Hepatic stellate cell (primary cell): ENCODE measurements at places on chromosomes 5 and 9.
A peak's percentile ranks its signal among the peaks of the same experiment; 100 is the strongest.

DNA sequence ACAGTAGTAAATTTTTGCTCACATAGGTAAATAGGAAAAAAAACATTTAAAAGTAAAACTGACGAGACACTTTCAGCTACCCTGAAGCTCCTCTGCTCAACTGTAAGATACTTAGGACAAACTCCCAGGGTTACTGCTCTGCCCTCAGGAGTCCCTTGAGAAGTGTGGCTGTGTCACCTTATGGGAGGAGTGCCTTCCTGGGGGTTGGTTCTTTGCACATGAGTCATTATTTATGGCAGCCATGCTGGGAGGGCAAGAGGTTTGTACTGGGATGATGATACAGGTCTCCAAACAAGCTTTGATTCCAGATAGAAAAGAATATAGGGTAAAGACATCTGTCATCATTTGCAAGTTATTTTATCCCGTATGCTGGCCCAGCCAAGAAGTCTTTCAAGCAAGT, 45.9 kb downstream of the TTC1 start:
- peak; percentile 69 for DNase-seq

- DNase-seq, result no peak
These were observed 39.5 kb downstream of the CD180 start for GRCh38 chr5:67156976-67157583.

DNA sequence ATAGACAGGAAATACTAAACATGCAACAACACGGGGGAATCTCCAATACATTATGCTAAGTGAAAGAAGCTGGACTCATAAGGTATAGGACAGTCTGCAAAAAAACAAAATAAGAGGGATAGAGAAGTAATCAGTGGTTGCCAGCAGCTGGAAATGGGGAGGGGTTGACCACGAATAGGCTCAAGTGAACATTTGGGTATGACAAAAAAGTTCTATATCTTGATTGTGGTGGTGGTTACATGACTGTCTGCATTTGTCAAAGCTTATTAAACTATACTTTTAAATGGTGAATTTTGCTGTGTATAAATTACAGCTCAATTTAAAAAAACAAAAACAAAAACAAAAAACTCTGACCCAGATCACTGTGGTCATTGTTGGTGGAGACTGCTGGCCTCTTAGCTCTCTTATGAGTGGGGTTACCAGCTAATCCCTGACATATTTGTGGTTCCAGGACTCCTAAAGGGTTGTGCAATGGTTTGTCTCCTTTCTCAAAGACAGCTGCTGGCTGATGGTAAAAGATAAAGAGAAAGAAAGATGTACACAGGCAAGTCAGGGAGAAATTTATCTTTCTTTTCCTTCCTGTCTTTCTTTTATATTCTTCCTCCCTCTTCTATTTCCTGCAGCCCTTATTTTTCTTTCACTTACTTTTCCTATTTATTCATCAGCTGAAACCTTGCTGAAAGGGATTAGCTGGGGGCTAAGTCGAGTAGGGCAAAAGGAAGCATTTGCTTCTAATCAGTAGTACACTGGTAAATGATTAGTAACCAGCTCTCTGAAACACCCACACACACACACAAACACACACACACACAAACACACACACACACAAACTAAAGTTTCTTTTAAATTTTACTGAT, 42.6 kb upstream of the APC start:
- no peak for DNase-seq

GRCh38 chr9:71036501-71036900, 84.9 kb downstream of the TRPM3 start:
- no peak for DNase-seq

GRCh38 chr5:151734064-151734408, 24.4 kb downstream of the ATOX1 start:
- DNase-seq, result no peak

GRCh38 chr5:138889994-138890393, 14.9 kb upstream of the LRRTM2 start:
- DNase-seq, result no peak

- DNase-seq, result no peak
These were observed 93.1 kb upstream of the TRPC7 start for GRCh38 chr5:136458481-136458880.

GRCh38 chr5:30502277-30502676, 691.2 kb upstream of the CDH6 start:
- no peak for DNase-seq

GRCh38 chr5:126460977-126461376, 37.8 kb downstream of the GRAMD2B start:
- no peak for DNase-seq

DNA sequence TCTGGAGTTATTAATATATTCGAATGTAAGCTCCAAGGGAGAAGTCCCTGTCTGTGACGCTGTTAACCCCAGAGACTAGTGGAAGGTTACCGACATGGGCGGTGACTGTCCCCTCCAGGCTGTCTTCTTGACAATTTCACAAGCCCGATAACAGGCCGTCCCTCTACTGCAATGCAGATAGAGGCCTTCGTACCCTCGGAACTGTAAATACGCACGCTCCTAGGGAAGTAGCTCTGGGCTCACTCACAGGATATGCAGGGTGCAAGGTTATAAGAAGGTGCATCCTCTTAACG, 680 bp upstream of the RFK start:
- DNase-seq, result peak; percentile 50

GRCh38 chr9:129108805-129109536, 1.6 kb downstream of the CRAT start:
- no peak for DNase-seq

- DNase-seq, result no peak
These were observed 114.3 kb upstream of the EPB41L4A start for GRCh38 chr5:112533362-112533761.

DNA sequence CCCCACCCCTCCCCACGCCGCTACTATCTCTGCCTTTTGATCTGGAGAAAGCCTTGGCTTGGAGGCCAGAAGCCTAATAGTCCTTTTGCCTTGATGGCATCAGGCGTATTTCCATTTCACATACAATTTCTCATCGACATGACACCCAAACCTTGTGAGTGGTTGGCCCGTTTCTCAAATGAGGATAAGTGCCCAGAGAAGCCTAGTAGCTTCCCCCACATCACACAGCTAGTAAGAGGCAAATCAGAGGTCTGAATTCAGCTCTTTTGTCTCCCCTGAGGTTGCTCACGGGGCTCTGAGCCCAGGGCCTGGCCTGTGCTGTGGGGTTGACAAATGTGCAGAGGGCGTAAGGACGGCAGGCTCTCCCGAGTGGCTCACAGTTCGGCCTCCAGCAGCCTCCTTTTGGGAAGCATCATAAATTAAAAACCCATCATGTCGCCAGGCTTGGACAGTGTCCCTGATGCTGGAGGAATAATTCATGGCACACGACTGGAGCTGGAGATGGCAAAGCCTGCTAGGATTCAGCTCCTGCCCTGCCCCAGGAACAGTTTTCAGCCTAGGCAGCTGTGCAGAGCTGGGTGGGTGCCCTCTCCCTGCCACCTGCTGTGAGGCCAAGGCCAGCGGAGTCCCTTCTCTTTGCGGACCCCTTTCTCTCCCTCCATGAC, 263.8 kb downstream of the NSG2 start:
- no peak for DNase-seq

- peak; percentile 74 for DNase-seq
These were observed 1.1 kb upstream of the SPRY4 start for GRCh38 chr5:142325725-142326479.

GRCh38 chr9:20437476-20437875, 184.8 kb downstream of the MLLT3 start:
- DNase-seq, result peak; percentile 6

DNA sequence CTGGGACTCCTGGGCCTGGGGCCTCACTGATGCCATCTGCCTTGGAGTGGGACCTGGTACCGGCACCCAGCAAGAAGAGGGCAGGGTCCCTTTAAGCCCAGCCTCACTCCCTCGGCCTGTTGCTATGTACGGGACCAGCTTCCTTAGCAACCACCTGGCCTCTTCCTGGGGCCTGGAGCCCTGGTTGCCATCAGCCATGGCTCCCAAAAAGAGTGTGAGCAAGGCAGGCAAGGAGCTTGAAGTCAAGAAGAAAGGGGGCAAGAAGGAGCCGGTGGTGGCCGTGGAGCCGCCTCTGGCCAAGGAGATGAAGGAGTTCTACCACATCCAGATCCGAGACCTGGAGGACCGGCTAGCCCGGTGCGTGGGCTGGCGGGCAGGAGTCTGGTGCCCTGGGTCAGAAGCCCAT, at the start of gene CFAP157:
Gene CFAP157, plus strand, starts transcription at position 153 of the 406 bp plus-strand sequence. Its CDS starts 44 bp downstream, at position 197.
- DNase-seq, result no peak

GRCh38 chr5:68749631-68750030, 344.2 kb upstream of the SLC30A5 start:
- DNase-seq, result no peak

DNA sequence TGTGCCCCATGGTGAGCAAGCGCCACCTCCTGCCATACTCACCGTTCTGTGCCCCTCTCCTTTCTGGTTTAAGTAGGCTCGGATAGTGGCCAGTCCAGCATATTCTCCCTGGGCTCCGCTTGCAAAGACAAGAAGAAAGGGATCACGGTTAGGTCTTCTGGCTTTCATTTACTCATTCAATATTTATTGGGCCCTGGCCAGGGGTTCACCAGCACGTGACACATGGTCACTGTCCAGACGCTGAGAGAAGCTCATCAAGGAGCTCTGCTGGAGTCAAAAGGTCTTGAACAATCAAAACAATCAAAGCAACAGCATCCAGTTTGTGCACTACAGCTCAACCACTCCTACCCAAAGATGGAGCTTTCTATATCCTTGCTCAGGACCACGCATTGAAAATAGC, 80.2 kb downstream of the GLDC start:
- DNase-seq, result no peak

- DNase-seq, result no peak
These were observed 2.1 kb downstream of the NR3C1 start for GRCh38 chr5:143401227-143402016.

- peak; percentile 19 for DNase-seq
These were observed 58.7 kb upstream of the SPATA31C2 start for GRCh38 chr9:88197016-88197415.

- no peak for DNase-seq
These were observed 53.2 kb downstream of the TRIP13 start for GRCh38 chr5:945691-946551.

DNA sequence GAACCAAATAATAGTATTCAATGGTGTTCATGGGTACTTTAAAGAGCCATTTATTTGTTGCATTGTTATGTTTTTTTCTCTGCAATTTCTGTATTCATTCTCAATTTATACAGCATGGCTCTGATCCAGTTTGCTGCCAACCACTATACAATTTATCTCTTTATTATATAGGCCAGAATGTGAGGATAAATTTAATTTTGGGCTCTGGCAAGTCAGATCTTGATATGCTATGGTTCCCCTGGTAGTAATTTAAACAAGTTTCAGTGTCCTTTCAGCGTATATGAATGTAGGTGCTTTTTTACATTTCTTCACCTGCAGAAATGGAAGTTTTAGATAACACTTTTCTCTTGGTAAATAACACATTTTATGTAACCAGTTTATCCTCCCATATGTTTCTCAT, 1118.0 kb upstream of the SEMA6A start:
- DNase-seq, result no peak

- DNase-seq, result no peak
These were observed 30.3 kb downstream of the SURF6 start for GRCh38 chr9:133305731-133306130.

DNA sequence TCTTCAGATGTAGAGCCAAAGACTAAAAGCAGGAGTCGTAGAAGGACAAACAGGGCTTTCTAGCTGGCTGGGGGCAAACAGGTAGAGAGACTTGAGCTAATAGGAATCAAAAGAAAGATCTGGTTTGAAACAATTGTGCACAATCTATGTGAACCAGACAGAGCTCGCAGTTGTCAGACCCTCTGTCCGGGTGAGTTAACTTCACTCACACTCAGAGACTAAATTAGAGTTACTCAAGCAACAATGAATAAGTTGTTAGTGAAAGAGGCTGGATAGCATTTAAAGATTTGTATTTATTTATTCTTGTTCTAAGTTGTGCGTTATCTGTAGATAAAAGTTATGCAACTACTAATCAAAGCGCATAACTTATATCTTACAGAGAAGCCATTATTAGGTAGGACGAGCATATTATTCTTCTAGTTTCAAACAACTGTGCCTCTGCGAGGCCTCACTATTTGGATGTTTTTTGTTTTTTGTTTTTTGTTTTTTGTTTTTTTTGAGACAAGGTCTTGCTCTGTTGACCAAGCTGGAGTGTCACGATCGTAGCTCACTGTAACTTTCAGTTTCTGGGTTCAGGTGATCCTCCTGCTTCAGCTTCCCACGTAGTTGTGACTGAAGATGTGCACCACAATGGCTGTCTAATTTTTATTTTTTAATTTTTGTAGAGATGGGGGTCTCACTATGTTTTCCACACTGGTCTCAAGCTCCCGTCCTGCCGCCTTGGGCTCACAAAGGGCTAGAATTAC, 13.2 kb upstream of the LNPEP start:
- DNase-seq, result no peak

GRCh38 chr9:131496844-131497405, 5.8 kb upstream of the POMT1 start:
- DNase-seq, result no peak

DNA sequence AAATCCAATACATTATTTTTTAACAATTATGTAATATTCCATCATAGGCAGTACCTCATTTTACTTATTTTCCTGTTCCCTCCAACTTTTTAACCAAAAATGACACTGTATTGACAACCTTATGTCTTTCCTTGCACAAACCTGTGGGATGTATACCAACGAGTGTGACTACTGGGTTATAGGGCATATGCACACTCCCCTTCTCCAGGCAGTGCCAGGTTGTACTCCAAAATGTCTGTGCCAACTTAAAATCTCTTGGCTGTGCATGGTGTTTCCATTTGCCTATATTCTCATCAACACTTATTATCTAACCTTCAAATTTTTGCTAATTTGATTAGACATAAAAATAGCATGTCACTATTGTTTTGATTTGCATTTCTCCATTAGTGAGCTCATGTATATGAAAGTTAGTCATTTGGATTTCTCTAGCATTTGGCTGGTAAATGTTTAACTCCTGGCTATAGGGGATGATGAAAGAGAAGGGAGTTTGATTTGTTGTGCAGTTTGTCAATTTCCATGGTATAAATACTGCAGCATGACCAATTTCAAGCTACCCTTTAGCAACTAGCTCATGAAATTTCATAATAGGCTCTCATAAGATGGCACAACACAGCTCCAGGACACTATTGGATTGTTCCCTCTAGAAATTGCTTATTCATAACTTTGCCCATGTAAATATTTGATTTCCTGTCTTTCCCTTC, 129.9 kb downstream of the BAAT start:
- DNase-seq, result no peak

DNA sequence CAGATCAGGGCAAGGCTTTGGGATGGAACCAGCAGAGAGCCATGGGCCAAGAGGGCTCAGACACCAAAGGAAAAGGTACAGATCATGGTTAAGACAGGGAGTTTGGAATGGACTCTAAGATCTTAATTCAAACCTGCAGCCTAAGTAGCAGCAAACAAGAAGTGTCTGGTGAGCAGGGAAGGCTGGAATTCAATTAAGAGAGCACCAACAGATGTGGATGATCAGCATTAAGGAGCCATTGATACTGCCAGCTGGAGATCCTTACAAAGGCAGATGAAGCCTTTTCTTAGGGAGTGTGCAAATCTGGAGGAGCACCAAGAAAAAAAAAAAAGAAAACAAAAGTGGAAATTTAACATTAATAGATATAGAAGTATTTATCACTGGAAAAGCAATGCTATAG, 516.8 kb downstream of the RASEF start:
- DNase-seq, result no peak

GRCh38 chr9:73294336-73294735, 142.7 kb downstream of the ANXA1 start:
- DNase-seq, result no peak
